ENCODE measurements at places on chromosomes 5 and 9.
A peak's percentile ranks its signal among the peaks of the same experiment; 100 is the strongest.

- DNase-seq, result no peak
Measured at GRCh38 chr9:93655621-93656425, 79.4 kb downstream of the PHF2 start.

DNA sequence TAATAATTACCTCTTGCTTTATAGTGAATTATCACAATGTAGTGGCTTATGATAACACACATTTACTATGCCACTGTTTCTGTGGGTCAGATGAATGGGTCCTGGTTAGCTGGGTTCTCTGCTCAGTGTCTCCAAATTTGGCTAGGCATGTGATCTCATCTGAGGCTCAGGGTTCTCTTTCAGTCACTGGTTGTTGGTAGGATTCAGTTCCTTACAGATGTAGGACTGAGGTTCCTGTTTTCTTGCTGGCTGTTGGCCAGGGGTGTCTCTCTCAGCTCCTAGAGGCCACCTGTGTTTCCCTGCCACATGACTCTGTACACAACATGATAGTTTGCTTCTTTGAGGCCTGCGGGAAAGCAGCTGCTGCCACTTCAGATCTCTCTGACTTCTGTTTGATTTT is 7.1 kb downstream of the NFX1 start:
- DNase-seq, result peak; percentile 64

DNA sequence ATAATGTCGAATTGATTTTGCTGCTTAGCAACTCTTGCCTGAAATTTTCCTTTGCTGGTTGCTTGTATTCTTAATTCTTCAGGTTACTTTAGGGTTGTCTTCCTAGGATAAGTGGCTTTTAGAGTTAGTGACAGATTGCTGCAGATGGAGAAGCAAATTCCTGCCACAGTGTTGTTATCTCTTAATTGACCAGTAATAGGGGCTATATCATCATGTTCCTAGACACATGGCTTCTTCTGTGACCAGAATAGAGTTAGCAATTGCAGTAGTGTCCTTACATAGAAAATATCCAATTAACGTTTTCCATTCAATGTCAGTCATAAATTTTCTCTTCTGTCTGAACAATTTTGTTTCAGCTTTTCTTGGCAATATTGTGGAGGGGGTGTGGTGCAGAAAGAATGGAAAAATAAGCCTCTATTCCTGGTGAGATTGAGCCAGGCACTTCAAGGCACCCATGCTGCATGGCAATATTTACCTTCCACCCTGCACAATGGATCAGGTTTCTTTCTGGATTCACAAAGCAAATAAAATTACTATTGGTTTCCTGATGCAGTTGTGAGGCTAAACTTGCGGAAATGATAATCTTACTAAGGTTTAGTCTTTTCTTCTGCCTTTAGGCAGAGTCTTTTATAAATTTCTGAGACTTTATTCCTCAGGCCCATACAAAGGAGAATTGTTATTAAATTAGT is 1481.5 kb downstream of the EFNA5 start:
- DNase-seq, result no peak

GRCh38 chr9:35500130-35500748 is 10.3 kb downstream of the RUSC2 start:
- no peak for DNase-seq

GRCh38 chr5:71891856-71892255 is 172.8 kb downstream of the CARTPT start:
- no peak for DNase-seq

GRCh38 chr5:180117000-180117725 is 45.6 kb upstream of the RNF130 start:
- no peak for DNase-seq

GRCh38 chr9:133247632-133248031 is 27.4 kb downstream of the ABO start:
- no peak for DNase-seq

- no peak for DNase-seq
Measured at GRCh38 chr5:135160036-135160675, 126.1 kb upstream of the PITX1 start.

- DNase-seq, result peak; percentile 27
Measured at GRCh38 chr9:37300620-37301019, 121.9 kb upstream of the GRHPR start.

DNA sequence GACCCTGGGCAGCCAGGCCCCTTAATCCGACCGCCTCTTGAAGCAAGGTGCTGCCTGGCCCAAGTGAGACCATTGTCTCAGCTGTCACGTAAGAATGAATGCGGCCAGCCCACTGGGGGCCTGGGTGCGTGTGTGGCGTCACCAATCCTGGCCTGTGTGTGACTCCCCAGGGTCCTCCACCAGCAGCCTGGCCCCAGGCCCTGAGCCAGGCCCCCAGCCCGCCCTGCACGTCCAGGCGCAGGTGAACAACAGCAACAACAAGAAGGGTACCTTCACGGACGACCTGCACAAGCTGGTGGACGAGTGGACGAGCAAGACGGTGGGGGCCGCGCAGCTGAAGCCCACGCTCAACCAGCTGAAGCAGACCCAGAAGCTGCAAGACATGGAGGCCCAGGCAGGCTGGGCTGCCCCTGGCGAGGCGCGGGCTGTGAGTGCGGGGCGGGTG is 124.2 kb downstream of the WNK2 start:
- DNase-seq, result no peak

DNA sequence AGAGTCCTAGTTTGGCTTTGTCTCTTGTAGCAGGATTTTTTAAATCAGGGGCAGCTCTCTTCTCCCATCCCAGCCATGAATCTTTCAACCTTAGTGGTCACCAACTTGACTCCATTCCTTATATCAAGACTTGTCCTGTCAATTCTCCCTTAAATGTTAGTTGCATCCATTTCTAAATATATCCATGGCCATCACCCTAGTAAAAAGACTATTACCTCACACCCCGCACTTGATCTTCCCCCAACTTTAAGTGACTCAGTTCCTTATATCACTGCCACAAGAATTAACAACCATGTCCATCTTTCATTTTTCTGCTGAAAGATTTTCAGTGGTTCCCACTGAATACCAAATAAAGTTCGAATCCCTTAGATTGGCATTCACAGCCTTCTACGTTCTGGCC is 67.0 kb downstream of the STX17 start:
- no peak for DNase-seq

- DNase-seq, result peak; percentile 75
Measured at GRCh38 chr9:79572608-79573411, 1.0 kb downstream of the TLE4 start.

- DNase-seq, result peak; percentile 9
Measured at GRCh38 chr5:81922854-81923279, 49.0 kb upstream of the ATG10 start.

- peak; percentile 83 for DNase-seq
Measured at GRCh38 chr5:54390015-54390414, 65.5 kb upstream of the HSPB3 start.

All from erythroblast (primary cell).